ENCODE measurements at places on chromosomes 12 and 14. TPM values are rescaled to one million over a fixed set of nuclear protein-coding genes. Genes with fewer than 3 reads are reported as not detected.

OR6C2 gene
- not detected for total RNA-seq

PSEN1 gene
- 42.6 TPM for total RNA-seq

RNFT2 gene
- 0.54 TPM for total RNA-seq

SERPINA5 gene
- 0.17 TPM for total RNA-seq

ACTN1 gene
- 164 TPM for total RNA-seq

PTGES3 gene
- 63.1 TPM for total RNA-seq

ADGRD1 gene
- total RNA-seq, result 0.26 TPM

PLD4 gene
- not detected for total RNA-seq

IL31 gene
- not detected for total RNA-seq

MGP gene
- 193 TPM for total RNA-seq

KCNA1 gene
- under 0.01 TPM for total RNA-seq

SMIM41 gene
- total RNA-seq, result not detected

FGF6 gene
- total RNA-seq, result not detected

CNTN1 gene
- not detected for total RNA-seq

GLI1 gene
- total RNA-seq, result not detected

LGALS3 gene
- 115 TPM for total RNA-seq

CMKLR1 gene
- 0.09 TPM for total RNA-seq

PTCSC3 gene
- total RNA-seq, result not detected

CTSG gene
- total RNA-seq, result not detected

RNF34 gene
- 98.3 TPM for total RNA-seq

RIMKLB gene
- total RNA-seq, result 34.6 TPM

TAS2R31 gene
- 2.7 TPM for total RNA-seq

ART4 gene
- 80.9 TPM for total RNA-seq

DDX55 gene
- total RNA-seq, result 11.9 TPM

RHEBL1 gene
- 0.76 TPM for total RNA-seq

LRFN5 gene
- not detected for total RNA-seq

RNASE4 gene
- 12.8 TPM for total RNA-seq

GPR68 gene
- 0.34 TPM for total RNA-seq

ZNF385A gene
- total RNA-seq, result 1.8 TPM

FAM186B gene
- 0.11 TPM for total RNA-seq

RAD9B gene
- total RNA-seq, result 0.43 TPM

ACSS3 gene
- 0.34 TPM for total RNA-seq

RIMBP2 gene
- total RNA-seq, result not detected

NFATC4 gene
- total RNA-seq, result 0.34 TPM

GALNT8 gene
- total RNA-seq, result 0.09 TPM

FAM181A gene
- not detected for total RNA-seq

Measured in dermis lymphatic vessel endothelial cell (primary cell).